ENCODE measurements at places on chromosomes 3 and 15. TPM values are rescaled to one million over a fixed set of nuclear protein-coding genes. Genes with fewer than 3 reads are reported as not detected.
A peak's percentile ranks its signal among the peaks of the same experiment; 100 is the strongest.

Gene PKM
- 840 TPM for polyA plus RNA-seq

Gene PLCL2
- polyA plus RNA-seq, result 12.5 TPM

DNA sequence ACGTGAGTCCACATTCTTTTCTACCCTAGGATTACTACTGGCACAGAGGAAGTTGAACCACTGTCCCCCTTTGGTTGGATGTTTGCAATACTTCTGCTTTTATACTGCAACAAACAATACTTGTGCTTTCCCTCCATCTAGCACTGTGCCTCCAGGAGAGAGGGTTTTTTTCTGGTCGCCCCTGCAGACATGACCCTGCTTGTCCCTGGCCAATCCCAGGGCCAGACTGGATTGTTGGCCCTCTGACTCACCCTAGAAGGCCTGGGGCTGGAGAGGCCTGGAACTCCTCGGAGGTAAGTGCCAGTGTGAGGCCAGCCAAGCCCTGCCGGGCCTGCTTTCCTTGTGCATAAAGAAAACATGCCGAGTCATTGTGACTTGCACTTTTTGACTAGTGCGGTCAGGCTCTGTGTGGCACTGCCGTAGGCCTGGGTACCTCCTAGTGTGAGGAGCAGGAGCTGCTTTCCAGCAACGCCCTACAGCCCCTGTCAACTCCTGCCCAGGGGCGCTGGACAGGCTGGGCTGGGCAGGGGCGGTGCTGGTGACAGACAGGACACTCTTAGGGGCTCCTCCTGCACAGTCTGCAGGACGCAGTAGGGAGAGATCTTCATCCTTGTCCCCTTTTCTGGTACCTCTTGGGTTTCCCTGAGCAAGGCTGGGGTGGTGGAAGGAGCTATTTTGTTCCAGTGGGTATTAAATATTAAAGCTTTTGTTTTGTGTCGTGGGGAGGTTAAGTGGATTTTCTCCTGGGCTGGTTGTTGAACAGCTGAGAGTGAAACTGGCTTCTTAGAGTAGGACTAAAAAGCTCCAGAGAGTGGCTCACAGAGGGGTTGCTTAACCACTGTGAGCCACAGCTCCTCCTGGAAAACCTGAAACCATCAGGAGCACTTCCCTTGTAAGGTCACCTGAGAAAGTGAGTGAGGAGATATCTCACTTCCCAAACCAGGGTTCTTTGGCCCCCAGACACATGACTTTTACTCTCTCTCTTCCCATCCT is 14.4 kb upstream of the TKT start:
- peak; percentile 95 for DNase-seq

DNA sequence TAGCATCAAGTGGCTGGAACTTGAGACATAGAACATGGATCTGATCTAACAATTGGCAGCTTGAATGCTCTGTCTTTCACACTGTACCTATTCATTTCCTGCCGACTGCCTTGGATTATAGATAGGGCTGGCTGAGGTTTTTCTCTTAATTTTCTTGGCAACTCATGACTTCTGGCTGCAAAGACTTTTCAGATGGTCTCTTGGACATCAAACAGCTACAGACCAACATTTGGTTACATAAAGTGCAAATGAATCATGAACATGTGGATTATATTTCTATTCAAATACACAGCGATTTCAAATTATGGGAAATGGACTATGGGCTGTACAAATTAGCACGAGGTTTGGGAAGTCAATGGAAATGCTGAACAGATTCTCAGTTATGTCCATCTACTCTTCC is 26.2 kb upstream of the IL16 start:
- no peak for DNase-seq

Measured in right cardiac atrium (tissue), 5 donors.